BE2C (cell line): ENCODE measurements at places on chromosomes 3 and 15.

- no peak for DNase-seq
These were observed 11.2 kb downstream of the SENP7 start for GRCh38 chr3:101501783-101502182.

GRCh38 chr3:172751175-172751704 is 714 bp downstream of the ECT2 start:
- DNase-seq: no peak

GRCh38 chr15:90270502-90271150 is 5.2 kb downstream of the NGRN start:
- DNase-seq: no peak

GRCh38 chr3:183560607-183561006 is 5.1 kb upstream of the KLHL6 start:
- no peak for DNase-seq
